ENCODE measurements at places on chromosomes 1 and 21. TPM values are rescaled to one million over a fixed set of nuclear protein-coding genes. Genes with fewer than 3 reads are reported as not detected.

OR2T33 gene
- not detected for total RNA-seq

CTXND2 gene
- total RNA-seq: not detected

C1orf105 gene
- total RNA-seq: not detected

GRCh38 chr21:29318354-29318753 lies 19.6 kb downstream of the BACH1 start:
- DNase-seq: no peak

DNA sequence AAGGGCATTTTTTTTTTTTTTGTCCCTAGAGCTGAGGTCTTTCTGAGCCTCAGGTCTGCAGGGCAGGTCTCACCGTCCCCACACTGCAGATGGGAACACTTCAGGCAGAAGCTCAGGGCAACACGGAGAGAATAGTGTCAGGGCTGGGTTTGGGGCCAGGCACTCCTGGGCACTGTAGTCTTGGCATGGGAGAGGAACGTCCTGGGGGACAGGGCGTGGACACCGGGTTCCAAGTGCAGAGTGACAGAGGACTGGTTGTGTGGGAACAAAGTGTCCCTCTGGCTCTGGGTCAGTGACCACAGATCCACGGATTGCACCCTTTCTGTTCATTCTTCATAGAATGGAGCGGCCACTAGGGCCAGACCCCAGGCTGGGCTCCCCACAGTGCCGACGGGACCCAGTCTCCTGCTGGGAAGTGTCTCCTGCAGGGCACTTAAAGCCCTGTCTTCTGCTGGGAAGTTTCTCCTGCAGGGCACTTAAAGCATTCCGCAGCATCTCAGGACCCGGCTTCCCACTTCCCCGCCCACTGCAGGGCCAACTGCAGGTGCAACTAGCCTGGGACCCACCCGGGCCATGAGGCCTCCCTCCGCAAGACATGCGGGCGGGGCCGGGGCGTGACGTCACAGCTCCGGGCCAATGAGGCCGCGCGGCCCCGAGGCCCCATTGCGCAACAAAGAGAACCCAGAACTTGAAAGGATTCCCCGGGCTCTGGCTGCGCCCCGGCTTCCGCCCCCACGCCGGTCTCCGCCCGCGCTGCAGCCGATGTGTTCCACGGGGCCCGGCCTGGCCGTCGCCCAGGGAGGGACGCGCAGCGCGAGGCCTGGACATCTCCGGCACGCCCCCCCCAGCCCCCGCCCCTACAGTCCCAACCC lies 1.2 kb downstream of the GPR153 start:
- peak; percentile 91 for DNase-seq

DNA sequence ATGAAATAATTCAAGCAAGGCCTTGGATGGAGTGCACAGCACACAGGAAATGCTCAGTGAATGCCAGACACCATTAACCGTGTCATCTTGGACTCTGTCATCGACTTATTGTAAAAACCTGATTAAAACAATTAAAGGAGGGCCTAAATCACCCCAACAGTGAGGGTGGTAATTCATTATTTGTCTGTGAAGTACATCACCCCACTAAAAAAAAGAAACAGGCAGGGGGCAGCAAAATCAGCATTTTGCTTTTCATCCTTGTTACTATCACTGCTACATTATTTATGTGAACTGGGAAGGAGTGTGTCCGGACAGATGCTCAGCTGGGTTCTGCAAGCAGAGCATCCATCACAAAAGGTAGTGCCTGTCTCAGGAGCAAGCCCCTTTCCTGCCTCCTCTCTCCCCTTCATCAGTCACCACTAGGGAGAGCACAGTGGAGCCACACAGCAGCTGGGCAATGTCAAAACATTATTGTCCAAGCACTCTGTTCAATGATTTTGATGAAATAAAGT lies 98.5 kb downstream of the RERE start:
- no peak for DNase-seq

DNA sequence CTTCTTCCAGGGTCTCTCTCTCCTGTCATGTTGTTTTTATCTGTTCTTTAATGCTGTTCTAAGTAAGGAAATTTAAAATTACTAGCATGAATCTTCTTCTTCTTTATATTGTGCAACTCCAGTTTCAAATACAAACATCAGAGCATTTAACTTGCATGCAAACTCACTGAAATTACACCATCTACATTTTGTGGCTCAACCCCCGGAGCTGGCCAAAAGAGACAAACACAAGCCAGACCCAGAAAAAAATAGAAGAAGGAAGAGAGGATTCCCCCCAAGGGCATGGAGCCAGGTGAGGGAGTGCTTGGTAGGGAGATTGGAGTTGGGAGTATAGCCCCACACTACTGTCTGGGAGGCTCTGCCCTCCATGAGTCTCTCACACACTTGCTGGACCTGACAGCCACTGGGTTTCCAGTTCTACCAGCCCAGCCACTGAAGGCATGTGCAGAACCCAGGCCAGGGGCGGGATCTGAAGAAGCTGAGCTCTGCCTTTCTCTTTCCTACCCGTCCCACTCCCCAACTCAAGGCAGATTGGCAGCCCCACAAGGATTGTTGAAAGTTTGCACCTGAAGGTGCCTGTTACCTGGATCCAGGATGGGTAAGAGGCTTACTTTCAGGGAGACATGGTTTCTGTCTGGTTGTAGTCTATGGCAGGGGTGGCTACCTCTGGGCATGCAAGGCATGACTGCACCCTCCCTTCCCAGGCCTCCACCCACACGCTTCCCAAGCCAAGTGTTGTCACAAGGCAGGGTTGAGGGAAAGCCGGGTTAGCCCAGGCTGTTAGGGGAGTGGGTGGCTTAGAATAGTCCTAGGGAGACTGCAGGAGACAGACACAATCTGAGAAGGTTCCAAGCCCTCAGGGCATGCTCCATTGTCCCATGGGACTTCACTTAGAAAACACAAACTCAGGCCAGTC lies 297.2 kb downstream of the TGFB2 start:
- no peak for DNase-seq

- no peak for DNase-seq
These were observed 13.5 kb downstream of the EGLN1 start for GRCh38 chr1:231408528-231409094.

DNA sequence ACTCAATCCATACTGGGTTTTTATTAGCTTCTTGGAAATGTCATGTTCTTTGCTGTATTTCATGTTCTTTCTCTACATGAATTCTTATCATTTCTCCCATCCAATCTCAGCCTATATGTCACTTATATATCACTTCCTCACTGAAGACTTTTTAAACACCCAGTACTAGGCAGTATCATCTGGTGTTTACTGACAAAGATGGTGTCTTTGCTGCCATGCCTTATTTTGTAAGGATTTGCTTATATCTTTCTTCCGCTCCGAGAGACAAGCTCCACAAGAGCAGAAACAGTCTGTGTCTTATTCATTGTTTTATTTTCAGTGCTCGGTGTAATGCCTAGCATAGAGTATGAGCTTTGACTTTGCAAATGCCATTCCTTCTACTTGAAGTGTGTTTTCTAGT lies 30.2 kb downstream of the F13B start:
- no peak for DNase-seq

Data from lower lobe of right lung (tissue), 2 donors.